Activated naive CD8-positive, alpha-beta T cell treated with anti-CD3 and anti-CD28 coated beads for 36 hours (primary cell): ENCODE measurements at places on chromosomes 4 and X. TPM values are rescaled to one million over a fixed set of nuclear protein-coding genes. Genes with fewer than 3 reads are reported as not detected.

GRCh38 chr4:120857312-120857711 is 65.2 kb downstream of the PRDM5 start:
- H3K4me3 ChIP-seq = no peak overlapping the region
- H3K36me3 ChIP-seq = peaks cover 2% of the 10 kb centered on the region
- peaks cover 3% of the 10 kb centered on the region for H3K27me3 ChIP-seq
- H3K27ac ChIP-seq = no peak overlapping the region

DNA sequence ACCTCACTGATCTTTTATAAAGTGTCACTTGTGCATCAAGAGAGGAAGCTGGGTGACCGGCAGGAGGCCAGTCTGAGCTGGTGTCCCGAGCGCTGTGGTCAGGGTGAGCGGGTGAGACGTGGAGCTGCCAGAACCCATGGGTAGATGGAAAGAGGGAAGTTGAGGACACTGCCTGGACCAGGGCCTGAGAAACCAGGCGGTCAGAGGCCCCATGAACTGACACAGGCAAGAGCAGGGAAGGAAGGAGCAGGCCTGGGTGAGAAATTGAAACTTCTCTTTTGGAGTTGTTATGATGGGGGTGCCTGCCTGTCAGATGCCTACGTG is 192.6 kb downstream of the AFAP1 start:
- no peak for DNase-seq
- H3K27me3 ChIP-seq = peaks cover 5% of the 10 kb centered on the region
- H3K4me1 ChIP-seq = peaks cover 8% of the 10 kb centered on the region
- H3K4me3 ChIP-seq = no peak overlapping the region
- peak overlapping the region; percentile 35 for H3K27ac ChIP-seq
- no peaks in the 10 kb centered on the region for H3K36me3 ChIP-seq

The SOWAHD gene
- 0.18 TPM for total RNA-seq

DNA sequence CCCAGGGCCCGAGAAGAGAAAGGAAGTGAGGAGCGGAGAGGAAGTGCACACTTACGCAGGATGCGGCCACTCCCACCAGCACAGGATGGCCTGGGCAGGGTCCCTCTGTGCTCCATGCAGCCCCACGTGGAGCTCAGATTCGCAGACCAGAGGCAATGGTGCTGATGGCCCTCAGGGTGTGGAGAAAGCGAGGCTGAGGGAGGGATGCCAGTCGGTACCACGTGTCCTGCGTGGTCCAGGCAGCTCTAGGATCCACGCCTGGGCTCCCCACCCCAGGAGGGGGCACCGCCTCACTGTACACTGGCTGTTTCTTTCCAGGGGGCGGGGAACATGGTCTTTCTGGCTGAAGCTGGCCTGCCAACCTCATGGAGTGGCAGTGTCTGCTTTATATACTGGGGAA is 241.8 kb downstream of the AFAP1 start:
- no peaks in the 10 kb centered on the region for H3K4me1 ChIP-seq
- H3K36me3 ChIP-seq = no peaks in the 10 kb centered on the region
- H3K27me3 ChIP-seq = peaks cover 4% of the 10 kb centered on the region
- no peak overlapping the region for H3K4me3 ChIP-seq
